Fibroblast of the aortic adventitia (primary cell): ENCODE measurements at places on chromosomes 11 and 22. TPM values are rescaled to one million over a fixed set of nuclear protein-coding genes. Genes with fewer than 3 reads are reported as not detected.

DNA sequence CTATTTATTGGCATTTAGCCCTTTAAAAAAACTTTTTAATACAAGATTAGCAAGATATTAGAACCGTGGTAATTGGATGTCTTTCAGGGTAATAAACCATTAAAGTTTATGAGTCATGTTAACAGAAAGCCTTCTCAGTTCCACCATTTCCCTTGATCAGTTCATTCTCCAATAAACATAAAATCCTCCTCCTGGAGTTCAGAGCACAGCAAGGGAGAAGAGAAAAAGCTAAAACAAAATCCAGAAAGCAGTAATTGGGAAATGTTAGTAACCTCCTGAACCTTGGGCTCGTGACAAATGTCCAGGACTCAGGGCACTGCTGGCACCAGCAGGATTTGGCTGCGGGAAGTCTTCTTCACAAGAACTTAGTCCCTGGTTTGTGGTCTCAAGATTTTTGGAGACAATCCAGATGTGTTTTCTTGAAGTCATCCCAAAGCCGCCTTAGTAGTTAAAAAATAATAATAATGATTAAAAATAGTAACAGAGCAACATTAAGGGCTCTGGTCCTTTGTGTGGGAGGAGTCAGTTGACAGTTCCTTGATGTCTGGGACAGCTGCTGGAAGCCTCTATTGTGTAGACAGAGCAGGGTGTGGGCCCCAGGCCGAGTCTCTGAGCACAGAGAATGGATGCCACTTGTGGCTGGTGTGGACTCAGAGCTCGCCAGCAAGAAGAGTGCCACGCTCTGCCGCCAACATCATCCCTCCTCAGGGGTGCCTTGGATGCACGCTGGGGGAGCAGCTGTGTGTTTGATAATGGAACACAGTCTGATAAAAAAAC is 43.4 kb upstream of the PITPNB start:
- DNase-seq: no peak

- DNase-seq: peak; percentile 50
Measured at GRCh38 chr11:42237701-42238235, 778.3 kb upstream of the LRRC4C start.

DNA sequence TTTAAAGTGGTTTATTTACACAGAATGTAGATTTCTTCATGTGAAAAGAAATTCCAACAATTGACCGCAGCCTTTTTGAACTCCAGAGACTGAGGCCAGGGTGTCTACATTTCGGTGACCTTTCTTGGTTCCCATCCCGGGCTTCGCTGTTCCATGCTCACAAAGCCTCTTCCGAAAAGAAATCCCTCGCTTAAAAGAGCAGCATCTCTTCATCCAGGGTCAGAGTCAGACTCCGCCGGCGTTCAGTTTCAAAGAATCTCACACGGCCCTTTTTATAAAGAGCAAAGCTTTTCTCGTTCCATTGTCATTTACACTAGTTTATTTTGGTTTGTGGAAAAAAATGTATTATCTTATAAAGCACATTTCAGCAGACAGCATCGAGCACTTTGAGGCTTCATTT is 530.6 kb upstream of the B3GAT1 start:
- DNase-seq: no peak

DNA sequence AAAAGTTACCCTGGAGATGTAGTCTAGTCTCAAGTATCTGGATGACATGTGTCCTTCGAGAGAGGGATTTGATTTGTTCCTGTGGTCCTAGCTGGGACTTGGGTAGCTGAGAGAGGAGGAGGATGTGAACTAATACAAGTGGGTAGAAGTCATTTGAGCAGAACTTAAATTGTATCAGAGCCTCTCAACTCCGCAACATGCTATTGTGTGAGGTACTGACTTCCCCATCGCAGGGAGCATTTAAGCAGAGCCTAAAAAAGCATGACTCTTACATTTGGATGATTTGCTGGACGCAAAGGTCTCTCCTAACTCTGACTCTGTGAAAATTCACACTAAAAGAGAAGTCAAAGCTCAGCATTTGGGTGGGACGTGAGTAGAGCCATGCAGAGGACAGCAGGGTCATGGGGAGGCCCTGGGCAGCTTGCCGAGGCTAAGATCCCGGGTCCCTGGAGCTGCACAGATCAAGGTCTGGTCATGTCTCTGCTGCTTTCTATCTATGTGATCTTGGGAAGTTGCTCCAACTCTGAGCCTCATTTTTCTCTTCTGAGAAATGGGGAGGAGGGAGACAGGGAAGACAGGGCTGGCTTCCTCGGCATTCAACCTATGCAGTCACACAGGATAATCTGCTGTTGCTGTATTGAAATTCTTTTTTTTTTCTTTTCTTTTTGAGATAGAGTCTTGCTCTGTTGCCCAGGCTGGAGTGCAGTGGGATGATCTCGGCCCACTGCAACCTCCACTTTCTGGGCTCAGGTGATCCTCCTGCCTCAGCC is 44.9 kb downstream of the CD82 start:
- no peak for DNase-seq

DNA sequence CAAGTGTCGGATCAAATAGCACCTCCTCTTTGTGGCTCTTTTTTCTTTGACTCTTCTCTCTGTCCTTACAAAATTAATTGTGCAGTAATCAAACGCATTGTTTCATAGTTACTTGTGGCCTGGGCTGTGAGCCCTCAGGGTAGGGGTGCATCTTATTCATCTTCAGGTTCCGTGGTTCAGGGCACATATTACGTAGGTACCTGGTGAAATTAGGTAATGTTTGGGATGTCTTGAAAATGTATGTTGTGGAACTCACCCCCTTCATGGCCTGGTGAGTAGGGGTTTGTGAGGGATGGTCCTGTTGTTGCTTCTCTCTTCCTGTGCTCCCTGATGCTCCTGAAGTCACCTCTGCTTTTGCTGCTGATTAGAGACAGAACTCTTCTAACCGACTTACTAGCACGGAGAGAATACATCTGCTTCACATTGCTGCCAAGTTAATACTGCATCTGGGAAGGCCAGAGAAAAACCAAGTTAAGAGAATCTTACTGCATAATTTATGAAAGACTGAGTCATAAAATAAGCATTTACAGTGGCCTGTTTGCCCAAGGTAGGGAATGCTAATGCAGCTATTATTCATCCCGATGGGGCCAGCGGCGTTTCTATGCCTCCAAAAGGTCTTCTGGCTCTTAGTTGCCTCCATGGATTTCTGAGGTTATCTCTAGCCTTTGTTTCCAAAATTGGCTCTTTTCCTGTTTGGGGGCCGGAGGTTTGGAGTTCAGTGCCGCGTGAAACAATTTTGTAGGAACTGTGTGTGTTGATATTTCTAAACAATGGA is 66.9 kb downstream of the TBC1D22A start:
- DNase-seq: peak; percentile 97

DNA sequence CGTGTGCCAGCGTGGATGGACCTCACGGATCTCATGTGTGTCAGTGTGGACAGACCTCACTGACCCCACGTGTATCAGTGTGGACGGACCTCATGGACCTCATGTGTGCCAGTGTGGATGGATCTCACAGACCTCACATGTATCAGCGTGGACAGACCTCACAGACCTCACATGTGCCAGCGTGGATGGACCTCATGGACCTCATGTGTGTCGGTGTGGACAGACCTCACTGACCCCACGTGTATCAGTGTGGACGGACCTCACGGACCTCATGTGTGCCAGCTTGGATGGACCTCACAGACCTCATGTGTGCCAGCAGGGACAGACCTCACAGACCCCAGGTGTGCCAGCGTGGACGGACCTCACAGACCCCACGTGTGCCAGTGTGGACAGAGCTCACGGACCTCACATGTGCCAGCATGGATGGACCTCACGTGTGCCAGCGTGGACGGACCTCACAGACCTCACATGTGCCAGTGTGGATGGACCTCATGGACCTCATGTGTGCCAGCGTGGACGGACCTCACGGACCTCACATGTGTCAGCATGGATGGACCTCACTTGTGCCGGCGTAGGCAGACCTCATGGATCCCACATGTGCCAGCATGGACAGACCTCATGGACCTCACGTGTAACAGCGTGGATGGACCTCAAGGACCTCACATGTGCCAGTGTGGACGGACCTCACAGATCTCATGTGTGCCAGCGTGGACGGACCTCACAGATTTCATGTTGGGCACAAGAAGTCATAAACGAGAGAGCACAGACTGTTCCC is 18.2 kb downstream of the TTLL8 start:
- no peak for DNase-seq

OR51M1 gene
- total RNA-seq: under 0.01 TPM in 1 of 2 replicates, not detected in the other

SLC25A18 gene
- total RNA-seq: 0.16 TPM in 1 of 2 replicates, not detected in the other

SLC37A2 gene
- total RNA-seq: 0.08 and 0.63 TPM in 2 replicates
